Smooth muscle cell of the brain vasculature (primary cell): ENCODE measurements at places on chromosomes 1 and 21.

- DNase-seq, result no peak
Measured at GRCh38 chr1:27070390-27071048, 57.9 kb upstream of the TENT5B start.

DNA sequence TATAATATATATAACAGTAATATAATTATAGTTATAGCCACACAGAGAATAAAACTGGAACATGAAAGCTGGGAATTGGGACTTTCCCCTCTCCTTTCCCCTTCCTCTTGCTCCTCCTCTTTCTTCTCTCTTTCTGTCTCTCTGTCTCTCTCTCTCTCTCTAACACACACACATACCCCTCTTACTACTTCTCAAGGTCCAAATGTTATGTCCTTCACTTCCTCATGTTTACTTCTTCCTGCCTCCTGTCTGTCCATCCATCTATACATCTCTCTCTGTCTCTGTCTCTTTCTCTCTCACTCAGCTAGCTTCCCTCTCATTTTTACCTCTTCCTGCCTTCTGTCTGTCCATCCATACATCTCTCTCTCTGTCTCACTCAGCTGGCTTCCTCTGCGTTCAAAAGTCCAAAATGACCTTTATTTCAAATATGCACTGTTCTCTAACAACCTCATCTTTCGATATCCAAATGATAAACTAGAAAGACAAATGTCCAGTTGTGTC is 261.1 kb downstream of the SIPA1L2 start:
- DNase-seq, result no peak

- peak; percentile 18 for DNase-seq
Measured at GRCh38 chr1:184002071-184002470, 35.5 kb downstream of the COLGALT2 start.

DNA sequence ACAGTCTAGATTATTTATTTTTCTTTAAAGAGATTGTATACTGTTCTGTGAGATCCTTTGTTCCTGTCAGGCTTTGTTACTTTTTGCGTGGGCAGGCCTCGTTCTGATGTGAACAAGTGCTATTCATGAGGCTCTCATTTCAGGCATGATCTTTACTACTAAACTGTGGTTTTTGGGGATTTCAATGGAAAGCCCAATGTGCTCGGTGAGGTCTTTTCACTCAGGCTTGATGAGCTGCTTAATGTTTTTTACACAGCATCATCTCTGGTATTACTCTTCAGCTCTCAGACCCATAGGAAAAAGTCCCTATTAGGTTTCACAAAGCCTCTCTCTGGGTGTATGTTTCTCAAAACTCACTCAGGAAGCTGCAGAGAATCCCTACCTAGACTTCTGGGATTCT is 419.4 kb downstream of the GPATCH2 start:
- no peak for DNase-seq

DNA sequence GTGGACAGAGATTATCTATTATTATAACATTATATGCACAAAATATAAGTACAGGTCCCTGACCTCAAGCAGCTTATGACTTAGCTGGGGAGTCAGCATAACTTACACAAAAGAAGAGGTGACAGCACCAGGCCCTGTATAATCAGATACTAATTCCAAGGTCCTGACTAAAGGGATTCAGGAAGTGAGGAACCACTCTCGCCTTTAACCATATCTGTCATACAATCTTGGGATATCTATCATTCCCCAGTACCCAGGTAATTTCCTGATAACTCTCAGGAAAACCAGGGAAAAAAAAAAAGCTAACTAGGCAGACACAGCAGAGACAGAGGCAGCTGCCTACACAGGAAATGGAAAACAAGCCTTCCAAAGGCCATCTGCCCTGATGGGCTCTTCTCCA is 78.5 kb upstream of the CAMK1G start:
- DNase-seq, result no peak

DNA sequence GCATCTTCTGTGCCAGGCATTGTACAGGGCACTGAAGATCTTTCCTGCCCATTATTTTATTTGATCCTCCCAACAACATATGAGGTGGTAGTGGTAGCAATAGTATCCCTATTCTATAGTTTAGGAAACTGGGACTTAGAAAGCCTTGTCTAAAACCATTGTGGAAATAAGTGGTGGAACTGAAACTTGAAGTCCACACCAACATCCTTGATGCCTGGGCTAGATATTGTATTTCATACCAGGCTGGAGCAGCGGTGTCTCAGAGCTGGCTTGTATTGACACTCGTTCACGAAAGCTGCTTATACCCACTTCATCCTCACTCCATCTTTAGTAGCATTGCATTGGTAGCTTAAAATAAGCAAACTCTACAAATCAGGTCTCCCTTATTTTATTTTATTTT is 9.7 kb upstream of the CTSS start:
- DNase-seq, result no peak

DNA sequence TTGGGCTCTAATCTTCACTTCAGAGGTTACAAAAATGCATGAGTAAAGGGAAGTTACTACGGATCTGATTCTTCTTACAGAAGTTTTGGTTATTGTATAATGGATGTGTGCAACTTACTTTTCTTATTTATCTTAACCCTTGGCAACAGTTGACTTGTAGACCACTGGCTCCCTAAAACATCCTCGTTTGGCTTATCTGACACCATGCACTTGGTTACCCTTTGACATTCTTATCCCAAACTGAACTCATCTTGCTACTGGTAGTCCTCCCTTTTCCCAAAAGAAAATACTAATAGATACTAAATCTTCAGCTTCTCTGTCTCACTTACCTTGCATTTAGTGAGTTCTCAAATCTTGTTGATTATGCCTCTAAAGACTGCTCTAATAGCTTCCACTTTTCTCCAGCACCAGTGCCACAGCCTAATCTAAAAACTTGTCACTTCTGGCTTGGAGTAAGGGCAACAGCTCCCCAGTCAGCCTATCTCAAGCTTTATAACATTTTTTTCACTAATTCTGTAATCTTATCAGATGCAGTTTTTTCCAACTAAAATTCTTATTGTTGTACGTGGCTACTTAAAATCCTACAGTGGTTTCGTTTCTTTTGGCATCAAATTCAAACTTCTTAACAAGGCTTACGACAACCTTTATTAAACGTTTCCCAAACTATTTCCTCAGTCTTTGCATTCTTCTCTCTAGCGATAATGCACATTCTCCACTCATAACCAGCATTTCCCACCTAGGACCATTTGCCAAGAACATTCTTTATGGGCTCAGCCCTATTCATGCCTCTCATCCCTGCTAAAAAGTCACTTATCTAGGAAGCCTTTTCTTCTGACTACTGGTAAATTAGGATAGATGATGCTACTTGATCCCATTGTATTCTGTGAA is 204.2 kb downstream of the KCNT2 start:
- no peak for DNase-seq

GRCh38 chr1:212109728-212110127 is 74.2 kb downstream of the DTL start:
- DNase-seq, result no peak

GRCh38 chr1:25111706-25112105 is 120.6 kb downstream of the SYF2 start:
- no peak for DNase-seq

DNA sequence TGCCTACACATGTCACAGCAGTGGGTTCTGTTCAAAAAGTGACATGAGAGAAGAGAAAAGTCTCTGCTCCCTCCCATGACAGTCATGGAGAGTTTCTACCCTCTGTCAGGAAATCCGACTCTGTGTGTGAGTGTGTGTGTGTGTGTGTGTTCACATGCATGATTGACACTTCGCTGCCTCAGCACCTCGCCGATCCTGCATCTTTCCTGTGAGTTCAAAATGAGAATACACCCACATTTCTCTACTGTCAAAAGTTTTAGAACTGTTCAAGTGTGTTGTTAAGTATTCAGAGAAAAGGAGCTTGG is 46.2 kb upstream of the COX20 start:
- no peak for DNase-seq

DNA sequence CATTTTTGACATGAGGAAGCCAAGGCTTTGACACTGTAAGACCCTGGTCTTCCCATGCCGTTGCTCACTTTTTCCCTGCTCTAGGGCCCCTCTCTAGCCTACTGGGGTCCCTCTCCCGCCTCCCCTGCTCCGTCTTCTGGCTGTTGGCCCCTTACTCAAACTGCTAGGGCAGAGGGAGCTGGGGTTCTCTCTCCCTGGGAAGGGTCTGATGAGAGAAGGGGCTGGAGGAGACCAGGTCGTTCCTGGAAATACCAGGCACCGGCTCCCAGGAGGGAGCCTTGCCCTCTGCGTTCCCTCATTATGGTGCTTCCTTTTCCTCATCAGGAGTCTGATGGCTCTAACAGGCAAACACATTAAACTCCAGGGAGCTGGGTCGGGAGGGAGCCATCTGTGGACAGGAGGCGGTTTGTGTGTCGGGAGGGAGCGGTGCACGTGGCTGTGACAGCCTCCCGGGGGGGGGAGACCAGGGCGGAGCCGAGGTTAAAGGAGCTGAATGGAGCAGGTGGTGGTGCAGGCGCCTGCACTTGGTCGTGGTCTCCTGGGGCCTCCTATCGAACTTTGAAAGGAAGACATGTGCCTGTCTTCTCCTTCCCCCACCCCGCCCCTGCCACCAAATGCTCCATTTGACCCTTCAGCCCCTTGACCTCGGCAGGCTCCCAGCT is 35.4 kb upstream of the LHX4 start:
- DNase-seq, result no peak

- DNase-seq, result no peak
Measured at GRCh38 chr1:84693785-84694184, 3.5 kb upstream of the SSX2IP start.

GRCh38 chr1:155044812-155045657 is 6.1 kb upstream of the ADAM15 start:
- DNase-seq, result no peak

DNA sequence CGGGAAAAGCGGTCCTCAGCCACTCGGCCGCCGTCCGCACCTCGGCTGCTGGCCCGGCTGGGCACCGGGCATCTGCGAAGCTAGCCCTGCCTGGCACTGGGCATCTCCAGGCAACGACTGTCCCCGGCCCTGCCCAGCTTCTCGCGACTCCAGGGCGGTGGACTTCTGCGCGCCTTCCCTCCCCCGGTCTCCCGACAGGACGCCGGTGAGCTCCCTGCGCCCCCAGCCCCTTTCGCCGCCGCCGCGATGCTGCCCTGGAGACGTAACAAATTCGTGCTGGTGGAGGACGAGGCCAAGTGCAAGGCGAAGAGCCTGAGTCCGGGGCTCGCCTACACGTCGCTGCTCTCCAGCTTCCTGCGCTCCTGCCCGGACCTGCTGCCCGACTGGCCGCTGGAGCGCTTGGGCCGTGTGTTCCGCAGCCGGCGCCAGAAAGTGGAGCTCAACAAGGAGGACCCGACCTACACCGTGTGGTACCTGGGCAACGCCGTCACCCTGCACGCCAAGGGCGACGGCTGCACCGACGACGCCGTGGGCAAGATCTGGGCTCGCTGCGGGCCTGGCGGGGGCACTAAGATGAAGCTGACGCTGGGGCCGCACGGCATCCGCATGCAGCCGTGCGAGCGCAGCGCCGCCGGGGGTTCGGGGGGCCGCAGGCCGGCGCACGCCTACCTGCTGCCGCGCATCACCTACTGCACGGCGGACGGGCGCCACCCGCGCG is 514 bp downstream of the FAM43B start:
- DNase-seq, result no peak

- no peak for DNase-seq
Measured at GRCh38 chr1:213714645-213715044, 273.1 kb upstream of the PROX1 start.

GRCh38 chr1:74869702-74870101 is 136.8 kb downstream of the TYW3 start:
- DNase-seq, result no peak
